ENCODE measurements at places on chromosomes 5 and 9.

- peak; percentile 44 for DNase-seq
Observed at GRCh38 chr9:110048976-110049698, 158.8 kb downstream of the C9orf152 start.

- no peak for DNase-seq
Observed at GRCh38 chr9:77752554-77752953, 104.4 kb upstream of the GNA14 start.

GRCh38 chr5:144971108-144971850 is 800.6 kb downstream of the KCTD16 start:
- no peak for DNase-seq

GRCh38 chr9:129022037-129022436 is 6.1 kb downstream of the SH3GLB2 start:
- no peak for DNase-seq

DNA sequence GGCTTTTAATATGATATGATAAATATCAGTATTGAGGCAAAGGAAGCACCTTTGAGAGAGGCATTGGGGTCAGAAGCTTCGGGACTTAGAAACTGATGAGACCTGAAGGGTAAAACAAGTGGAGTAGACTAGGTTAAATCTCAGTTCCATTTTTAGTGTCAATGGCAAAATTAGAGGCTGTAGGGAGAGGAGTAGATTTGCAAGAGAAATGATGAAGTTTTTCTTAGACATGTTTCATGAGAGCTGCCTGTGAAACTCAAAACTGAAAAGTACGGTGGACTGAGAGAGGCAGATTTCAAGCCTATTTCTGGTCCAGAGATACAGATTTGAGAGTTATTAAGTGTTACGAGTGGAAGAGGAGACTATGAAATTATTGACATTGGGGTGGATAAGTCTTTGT is 278.5 kb downstream of the TAF11L14 start:
- DNase-seq = no peak

DNA sequence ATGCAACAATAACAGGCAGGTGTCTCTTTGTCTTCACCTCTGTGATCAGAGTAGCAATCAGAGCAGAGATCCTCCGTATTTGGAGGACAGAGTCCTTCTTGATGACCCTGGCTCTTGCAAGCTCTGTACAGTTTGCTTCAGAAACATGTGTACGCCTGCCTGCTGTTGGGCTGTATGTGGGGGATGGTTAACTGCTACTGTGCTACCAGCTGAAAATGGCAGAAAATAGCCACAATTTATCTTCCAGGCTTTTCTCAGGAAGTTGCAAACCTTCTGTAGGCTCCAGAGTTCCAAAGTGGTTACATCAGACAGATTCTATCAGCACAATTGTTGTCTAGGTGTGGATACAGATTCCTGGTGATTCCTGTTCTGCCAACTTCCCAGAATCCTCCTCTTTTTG is 35.5 kb downstream of the DDX46 start:
- no peak for DNase-seq

GRCh38 chr5:156182174-156182967 is 144.6 kb upstream of the SGCD start:
- DNase-seq = no peak

DNA sequence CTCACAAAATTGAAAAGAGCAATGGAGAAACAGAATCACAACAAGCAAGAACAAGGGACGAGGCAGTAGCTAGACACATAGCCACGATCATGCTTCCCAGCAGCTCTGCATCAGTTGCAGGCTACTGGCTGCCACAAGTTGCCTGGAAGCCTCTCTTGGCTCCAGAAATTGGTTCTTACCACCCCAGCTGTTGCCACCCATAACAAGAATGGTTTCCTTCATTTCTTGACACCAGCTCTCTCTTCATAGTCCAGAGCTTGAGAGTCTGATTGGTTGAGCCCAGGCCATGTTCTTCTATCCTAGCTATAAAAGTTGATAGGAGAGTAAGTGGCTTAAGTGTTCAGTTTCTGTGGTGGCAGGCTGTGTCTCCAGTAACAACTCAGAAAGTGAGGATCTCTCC is 210.7 kb upstream of the ANKRD55 start:
- DNase-seq = no peak

- no peak for DNase-seq
Observed at GRCh38 chr9:120066315-120066714, 513.7 kb downstream of the CDK5RAP2 start.

- peak; percentile 85 for DNase-seq
Observed at GRCh38 chr5:37837414-37838032, 2.3 kb downstream of the GDNF start.

DNA sequence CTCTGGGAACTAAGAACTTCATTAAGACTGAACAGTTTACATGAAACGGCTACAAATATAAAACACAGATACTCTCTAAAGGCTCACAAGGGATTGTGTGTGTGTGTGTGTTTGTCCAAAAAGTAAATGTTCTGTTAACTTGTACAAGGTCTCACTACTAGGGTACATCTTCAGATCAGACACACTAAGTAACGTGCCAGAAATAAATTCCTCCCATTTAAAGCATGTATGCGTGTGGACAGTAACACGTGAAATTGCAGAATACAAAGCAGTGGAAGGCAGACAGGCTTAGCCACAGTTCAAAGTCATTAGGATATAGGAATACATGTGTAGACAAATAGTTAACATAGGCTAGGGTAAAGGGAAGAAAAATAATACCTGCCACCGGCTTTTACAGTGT is 1.8 kb downstream of the BNC2 start:
- no peak for DNase-seq

GRCh38 chr5:73983644-73984043 is 357.6 kb downstream of the ARHGEF28 start:
- DNase-seq = no peak

- DNase-seq = no peak
Observed at GRCh38 chr9:97512966-97513560, 11.6 kb downstream of the TMOD1 start.

DNA sequence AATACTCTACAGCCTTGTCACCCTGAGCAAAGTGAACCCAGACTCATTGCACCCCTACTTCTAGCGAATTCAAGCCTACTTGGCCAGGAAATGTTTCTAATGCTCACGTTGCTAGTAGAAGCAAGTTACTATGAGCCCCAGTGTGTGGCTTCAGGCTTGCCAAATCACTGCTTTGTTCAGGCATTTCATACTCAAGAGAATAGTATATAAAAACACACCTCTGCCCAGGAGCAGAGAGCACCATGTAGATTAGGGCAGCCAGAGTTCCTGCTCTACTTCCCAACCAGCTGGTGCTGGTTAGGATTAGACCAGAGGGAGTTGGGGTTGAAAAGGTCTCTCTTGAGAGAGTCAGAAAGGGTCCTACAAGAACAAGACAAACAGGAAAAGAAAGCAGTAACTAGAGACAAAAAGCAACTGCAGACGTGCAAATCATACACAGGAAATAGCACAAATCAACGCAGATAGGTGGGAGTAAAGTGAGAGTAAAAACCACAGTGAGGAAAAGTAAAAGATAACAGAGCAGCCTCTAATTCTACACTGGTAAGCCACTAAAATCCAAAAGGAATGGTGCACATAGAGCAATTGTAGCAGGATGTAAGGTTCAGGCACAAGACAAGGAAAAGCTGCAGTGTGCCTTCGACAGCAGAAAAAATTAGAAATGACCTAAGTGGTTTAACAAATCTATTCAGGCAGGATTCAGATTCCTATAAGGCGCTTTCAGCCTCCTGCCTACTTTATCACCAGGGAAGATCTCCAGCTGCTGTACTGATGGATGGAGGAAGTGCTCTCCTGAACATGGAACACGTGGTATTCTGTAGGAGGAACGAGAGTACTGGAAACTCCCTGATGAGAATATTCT is 49.6 kb upstream of the KIF2A start:
- DNase-seq = no peak

DNA sequence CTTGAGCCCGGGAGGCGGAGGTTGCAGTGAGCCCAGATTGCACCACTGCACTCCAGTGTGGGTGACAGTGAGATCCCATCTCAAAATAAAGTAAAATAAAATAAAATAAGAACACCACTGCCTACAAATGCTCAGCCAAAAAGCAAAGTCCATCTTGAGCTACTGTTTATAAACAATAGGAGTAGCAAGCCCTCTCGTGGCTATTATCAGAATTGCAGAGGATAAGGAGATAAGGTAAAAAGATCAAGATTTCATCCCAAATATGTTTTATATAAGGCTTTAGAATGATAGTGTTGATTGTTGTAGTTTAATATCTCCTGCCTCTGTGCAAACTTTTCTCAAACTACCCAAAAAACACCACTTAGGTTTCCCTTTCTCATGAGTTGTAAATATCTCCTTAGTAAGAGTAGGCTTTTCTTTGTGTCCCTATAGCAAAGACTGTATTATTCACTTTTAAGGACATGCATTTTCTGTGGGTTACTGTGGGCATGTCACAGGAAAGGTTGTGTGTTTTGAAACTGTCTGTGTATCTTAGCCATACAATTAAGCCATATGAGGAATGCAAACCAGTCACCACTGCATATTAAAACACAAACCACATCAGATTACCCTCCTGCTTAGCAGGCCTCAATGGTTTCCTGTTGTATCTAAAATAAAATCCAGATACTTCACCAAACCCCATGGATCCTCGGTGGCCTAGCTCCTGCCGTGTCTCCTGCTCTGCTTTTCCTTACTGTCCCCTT is 31.8 kb upstream of the CKS2 start:
- DNase-seq = no peak

DNA sequence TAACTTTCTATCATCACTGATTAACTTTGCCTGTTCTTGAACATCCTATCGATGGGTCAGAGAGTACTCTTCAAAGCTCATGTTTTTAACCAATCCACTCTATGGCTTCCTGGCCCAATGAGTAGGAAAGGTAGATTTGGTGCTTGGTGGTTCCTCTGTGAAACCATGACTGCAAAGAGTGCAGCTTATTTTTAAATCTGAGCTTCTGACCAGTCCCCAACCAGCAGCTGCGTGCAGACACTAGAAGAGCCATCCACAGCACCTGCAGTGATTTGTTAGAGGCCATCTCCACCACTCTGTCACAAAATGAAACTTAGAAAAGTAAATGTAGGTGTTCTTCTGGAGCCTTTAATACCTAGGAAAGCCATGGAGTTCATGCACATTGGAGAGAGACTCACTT is 107.3 kb upstream of the WWC1 start:
- DNase-seq = no peak

DNA sequence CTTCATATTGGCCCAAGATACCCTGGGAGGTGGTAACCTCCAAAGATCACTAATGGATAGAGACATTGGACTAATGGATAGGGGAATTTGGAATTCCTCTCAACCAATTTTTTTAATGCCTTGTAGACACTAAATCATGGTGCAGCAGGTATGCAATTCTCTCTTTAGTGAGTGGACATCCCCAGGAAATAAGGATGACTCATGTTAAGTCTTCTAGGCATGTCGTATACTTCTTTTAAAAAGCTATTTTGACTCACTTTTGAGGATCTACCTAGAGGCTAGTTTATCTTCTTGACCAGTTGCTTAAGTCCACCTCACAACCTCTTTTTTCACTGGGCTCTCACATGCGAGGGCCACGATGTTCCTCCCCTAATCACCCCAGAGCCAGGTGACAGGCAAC is 211.6 kb upstream of the CDH12 start:
- DNase-seq = no peak

DNA sequence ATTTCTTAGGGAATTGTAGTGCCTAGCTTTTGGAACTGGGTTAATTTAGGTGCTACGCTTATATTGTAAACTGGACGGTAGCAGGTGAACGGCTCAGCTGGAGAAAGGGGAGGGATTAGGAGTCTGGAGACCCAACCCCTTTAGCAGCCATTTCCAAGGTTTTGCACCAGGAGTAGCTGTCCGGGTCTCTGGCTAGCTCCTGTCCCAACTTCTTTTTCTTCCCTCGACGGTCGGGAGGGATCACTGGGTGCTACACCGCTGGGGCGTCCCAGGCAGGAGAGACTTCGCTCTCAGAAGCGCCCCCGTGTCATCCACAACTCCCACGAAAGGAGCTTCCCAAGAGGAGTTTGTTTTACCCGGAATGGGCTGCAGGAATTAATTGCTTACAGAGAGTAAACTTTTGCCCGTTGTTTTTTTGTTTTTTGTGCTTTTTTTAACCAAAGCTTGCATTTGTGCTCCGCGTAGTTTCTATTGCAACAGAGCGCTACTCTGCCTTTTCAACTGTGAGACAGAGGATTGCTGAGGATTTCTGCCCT is 1640.9 kb upstream of the C9orf72 start:
- DNase-seq = no peak

DNA sequence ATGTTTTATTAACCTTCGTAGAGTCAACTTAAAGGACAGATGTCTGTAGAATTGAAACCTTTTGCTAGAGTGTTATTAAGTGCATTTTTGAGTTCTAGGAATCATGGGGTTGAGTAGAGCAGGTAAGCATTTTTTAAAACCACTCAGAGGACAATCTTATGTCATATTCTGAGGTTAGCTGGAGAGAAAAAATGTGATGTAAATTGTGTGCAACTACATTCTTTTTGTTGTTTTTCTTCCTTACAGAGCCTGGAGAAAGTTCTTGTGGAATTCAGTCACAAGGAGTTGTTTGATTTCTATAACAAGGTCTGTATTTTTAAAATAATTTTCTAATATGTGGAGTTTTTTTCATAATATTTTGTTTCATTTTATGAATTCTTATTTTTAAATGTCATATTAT is 206.4 kb downstream of the COMMD10 start:
- no peak for DNase-seq

DNA sequence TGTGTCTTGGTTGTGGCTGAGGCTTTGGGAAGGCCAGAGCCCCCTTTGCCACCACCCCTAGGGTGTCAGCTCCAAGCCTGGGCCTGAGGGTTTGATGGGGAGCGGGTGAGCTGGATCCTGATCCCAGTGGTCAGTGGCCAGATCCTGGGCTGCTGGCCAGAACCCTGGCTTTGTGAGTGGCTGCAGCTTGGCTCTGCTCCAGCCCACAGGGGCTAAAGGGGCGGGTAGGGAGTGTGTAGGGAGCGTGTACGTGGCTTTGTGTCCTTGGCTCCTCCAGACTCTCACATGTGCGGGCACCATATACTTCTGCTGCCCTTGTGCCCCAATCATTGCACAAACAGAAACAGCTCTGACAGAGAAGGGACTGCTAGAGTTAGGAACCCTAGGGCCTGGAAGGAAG is 1.2 kb upstream of the IL11RA start:
- DNase-seq = no peak

- peak; percentile 43 for DNase-seq
Observed at GRCh38 chr5:147452165-147452811, 57.6 kb downstream of the DPYSL3 start.

GRCh38 chr5:111299831-111300432 is 75.7 kb downstream of the CAMK4 start:
- DNase-seq = no peak

GRCh38 chr9:2679011-2679410 is 38.3 kb upstream of the KCNV2 start:
- no peak for DNase-seq

DNA sequence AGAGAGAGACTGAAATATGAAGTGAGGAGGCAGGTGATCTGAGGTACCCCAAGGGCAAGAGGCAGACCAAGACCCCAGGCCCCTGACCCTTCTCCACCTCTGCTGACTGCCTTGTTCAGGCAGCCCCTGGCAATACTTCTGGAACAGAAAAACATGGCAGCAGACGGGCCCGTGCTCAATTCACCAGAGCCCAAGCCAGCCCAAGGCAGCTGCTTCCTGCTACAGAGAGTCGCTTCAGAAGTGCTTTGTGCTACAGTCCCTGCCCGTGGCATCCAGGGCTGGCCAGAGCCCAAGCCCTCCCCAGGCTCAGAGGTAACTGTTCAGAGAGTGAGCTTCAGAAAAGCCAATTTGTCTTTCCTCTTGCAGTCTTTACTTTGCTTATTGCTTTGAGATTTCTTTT is 151.4 kb upstream of the FSTL4 start:
- DNase-seq = no peak

- DNase-seq = no peak
Observed at GRCh38 chr9:79896390-79896980, 324.7 kb downstream of the TLE4 start.

- no peak for DNase-seq
Observed at GRCh38 chr5:8098081-8098480, 229.1 kb downstream of the MTRR start.

Data from Right ventricle myocardium superior (tissue), 1 donor.